ENCODE measurements at places on chromosomes 3 and 15.

DNA sequence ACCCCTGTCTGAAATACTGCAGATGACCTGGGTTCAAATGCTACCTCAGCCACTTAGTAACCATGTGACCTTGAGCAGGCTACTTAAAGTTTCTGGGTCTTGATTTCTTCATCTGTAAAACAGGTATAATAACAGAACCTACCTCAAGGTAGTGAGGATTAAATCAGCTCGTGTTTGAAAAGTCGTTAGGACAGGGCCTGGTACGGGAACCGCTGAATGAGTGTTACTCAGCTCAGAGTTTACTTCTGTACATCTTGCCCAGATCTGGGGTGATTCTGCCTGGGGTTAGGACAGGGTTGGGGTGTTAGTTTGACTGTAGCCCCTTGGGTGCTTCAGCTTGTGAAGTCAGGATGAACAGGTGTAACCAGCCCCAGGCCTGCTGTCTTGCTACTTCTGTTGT is 1.8 kb downstream of the SEMA4B start:
- no peak for DNase-seq

GRCh38 chr15:78641102-78641748 is at the start of gene CHRNB4:
Gene CHRNB4 (minus strand): TSS chr15:78641210. CDS start chr15:78641133, 77 bp downstream.
- DNase-seq, result no peak

DNA sequence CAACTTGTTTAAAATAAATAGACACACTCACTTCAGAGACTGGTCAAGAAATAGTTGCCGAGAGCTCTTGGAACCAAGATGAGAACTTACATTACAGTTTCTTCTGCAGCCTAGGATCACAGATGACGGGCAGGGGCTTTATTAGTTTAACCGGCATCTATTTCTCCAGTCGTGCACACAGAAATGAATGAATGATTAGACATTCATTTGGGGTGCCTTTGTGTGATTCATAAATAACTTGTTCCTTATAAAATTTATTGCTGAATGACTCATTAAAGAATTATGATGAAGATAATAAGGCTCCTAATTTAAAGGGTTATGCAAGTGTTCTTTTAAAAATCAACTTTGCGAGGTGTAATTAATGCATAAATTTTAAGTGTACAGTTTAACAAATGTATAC is 20.8 kb downstream of the NFKBIZ start:
- DNase-seq, result no peak

GRCh38 chr15:25739687-25740121 is 123.4 kb downstream of the ATP10A start:
- peak; percentile 15 for DNase-seq

GRCh38 chr3:153210660-153211059 is 48.6 kb downstream of the RAP2B start:
- no peak for DNase-seq

- no peak for DNase-seq
Observed at GRCh38 chr15:84937144-84937543, 44.5 kb upstream of the PDE8A start.

- DNase-seq, result no peak
Observed at GRCh38 chr3:37762698-37763097, 99.0 kb upstream of the CTDSPL start.

DNA sequence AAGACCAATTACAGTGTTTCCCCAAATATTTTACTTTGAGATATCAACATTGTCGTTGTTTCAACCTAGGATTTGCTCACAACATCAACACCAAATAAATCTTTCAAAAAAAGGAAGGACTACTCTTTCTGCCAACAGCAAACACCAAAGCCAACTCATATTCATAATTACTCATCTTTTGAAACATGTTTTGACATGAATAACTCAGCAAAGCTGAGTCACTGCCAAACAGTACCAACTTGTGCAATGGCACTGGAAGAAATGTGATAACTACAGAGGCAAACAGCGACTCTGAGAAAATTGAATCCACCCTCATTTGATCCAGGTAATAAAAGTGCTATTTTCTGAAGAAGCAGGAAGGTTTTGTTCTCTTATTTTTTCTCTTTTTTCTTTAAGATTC is 67.2 kb downstream of the PEX5L start:
- no peak for DNase-seq

- DNase-seq, result no peak
Observed at GRCh38 chr3:57718118-57718517, 25.2 kb upstream of the DENND6A start.

DNA sequence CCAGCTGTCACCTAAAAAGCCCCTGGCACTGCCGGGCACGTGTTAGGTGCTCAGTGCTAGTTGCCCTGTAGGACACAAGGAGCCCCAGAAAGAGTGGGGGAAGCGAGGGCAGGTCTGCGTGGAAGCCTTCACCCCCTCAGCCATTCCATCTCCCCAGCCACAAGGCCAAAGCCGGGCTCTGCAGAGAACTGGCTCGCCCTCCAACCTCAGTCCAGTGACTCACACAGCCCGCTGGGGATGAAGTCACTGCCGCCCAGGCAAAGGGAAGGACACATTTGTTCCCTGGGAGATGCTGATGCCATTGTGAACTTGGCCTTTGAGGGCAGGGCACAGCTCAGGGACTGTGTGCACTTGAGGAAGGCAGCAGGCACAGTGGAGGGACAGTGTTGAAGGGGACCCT is 48.1 kb downstream of the IQSEC1 start:
- DNase-seq, result no peak

- no peak for DNase-seq
Observed at GRCh38 chr15:90138071-90138833, 36.0 kb upstream of the IDH2 start.

DNA sequence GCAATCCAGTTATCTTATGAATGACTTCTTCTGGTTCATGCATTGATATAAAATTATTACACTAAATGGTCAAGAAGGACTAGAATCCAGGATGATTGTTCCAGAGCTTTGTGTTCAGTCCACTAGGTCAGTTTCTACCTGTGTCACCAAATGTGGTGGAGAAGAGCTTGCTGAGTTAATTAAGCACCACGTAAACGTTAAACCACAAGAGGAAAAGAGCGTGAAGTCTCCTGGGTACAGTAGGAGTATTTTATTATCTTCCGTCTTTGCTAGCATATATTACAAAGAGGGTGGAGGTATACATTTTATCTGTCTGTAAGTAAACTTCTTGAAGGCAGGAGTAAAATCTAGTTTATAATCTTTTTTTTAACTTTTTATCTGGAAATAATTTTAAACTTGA is 23.5 kb downstream of the CHP1 start:
- no peak for DNase-seq

- no peak for DNase-seq
Observed at GRCh38 chr3:132405609-132406299, 11.5 kb upstream of the DNAJC13 start.

DNA sequence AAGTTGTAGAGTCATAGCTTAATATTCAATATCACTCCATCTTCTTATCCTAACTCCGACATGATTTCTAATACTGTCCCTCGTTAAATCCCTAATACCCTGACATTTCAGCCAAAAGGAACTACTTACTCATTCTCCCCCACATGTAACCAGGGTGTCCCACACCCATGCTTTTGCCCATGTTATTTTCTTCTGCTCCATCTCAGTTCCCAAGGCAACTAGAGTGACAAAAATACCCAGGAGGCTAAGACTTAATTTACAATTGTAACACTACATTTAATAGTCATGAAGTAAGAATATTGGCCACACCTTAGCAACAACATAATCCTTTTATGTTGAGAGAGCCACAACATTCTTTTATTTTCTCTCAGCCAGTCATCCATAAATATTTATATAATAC is 248.5 kb upstream of the TGFBR2 start:
- no peak for DNase-seq

DNA sequence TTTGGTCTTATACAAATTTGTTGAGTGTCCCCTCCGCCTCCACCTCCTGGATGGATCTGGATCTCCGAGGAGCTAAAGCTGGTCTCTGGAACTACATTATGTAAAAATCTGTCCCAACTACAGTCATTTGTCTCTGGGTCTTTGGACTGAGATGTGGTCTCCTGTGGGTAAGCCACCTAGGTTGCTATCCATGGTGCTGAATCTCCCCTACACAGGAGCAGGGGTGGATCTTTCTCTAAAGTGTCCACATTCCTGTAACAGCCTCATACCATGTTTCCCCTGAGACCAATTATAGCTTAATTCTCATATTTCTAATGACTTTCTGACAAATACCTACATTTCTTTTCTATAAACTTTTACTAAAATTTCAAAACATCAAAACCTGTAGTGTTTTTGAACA is 625.8 kb downstream of the TAFA4 start:
- no peak for DNase-seq

Data from stimulated activated CD4-positive, alpha-beta T cell treated with anti-CD3 and anti-CD28 coated beads, TNF-alpha, amount 100 ng/mL, for 1 hour (primary cell).